Upper lobe of right lung (tissue), 1 donor: ENCODE measurements at places on chromosomes 5 and 9. TPM values are rescaled to one million over a fixed set of nuclear protein-coding genes. Genes with fewer than 3 reads are reported as not detected.

- no peak for DNase-seq
Measured at GRCh38 chr5:148933903-148934432, 107.6 kb downstream of the ADRB2 start.

DNA sequence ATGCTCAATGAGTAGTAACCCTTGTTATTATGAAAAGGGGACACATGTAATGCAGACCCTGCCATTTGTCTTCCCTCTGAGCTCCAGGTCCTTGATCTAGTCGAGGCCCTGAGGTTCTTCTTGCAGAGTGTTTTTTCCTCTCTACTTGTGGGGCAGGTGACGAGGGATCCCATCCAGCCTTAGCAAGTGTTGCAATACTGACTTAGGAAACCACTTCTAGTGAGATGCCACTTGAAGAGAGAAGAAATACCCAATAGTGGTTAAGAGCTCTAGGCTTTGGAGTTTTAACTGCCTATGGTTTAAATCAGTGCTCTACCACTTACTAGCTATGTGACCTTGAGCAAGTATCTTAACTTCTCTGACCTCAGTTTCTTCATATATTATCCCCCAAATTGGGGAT is 10.2 kb downstream of the PPARGC1B start:
- DNase-seq: no peak

DNA sequence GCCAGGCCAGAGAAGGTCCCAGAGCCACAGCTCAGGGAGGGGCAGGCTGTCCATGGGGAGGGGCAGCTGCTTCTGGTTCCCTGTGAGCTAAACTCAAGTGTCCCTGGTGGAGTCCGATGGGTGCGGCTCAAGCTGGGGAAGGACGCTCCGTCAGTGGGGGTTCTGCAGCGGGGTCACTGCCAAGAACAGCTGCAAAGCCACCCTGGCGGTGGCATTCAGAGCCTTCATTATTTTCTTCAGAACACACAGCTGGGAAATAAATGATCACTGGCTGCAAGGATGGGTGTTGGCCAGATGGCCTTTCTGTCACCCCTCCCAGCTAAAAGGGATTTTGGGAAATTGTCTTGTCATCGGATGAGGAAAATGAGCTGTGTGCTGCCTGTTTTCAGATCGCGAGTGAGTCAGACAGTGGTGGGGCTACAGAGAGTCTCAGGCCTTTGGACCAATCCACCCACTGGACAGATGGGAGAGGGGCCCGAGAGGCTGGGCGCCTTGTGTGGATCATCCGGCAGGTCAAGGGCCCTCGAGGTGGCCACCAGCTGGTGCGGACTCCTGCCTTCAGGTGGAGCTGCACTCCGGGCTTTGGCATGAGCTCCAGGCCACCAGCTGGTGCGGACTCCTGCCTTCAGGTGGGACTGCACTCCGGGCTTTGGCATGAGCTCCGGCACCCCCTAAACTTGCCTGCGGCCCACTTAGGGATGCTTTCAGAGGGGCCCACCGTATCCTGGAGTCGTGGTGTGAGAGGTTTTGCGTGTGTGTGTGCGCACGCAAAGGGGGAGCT is 17.9 kb upstream of the GFPT2 start:
- DNase-seq: no peak

- no peak for DNase-seq
Measured at GRCh38 chr5:132799392-132799791, 13.7 kb upstream of the SOWAHA start.

The CTSV gene
- 0.43 TPM for total RNA-seq

The STRBP gene
- 24.7 TPM for total RNA-seq

The BHMT gene
- not detected for total RNA-seq

The PAIP1 gene
- 82.3 TPM for total RNA-seq
